ENCODE measurements at places on chromosomes 4 and X.

DNA sequence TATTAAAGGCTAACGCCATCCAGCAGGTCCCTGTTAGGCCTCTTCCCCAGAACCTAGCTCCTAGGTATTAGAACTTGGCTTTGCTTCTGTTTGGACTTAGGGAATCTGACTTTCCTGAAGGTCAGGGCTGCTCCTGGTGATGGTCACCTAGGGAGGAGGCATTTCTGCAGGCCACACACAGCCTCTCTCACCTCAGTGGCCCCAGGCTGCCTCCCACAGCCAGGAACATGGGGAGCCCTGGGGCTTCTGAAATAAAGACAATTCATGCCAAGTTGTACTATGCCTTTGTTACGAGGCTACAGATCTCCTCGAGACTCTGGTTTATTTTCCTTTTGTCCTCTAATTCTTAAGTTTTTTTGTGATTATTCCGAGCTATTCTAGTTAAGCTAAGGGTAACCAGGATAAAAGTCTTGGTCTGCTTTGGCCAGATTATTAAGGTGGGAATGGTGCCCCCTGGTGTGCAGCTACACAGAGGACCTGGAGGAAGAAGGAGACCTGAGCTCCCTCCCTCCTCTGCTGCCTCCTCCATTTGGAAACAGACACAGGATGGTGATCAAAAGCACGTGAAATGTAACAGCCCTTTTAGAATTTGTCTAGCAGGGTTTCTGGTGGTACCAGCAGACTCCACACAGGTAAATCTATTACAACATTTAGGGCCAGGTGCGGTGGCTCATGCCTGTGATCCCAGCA lies 131.0 kb downstream of the DCLK2 start:
- DNase-seq, result no peak

DNA sequence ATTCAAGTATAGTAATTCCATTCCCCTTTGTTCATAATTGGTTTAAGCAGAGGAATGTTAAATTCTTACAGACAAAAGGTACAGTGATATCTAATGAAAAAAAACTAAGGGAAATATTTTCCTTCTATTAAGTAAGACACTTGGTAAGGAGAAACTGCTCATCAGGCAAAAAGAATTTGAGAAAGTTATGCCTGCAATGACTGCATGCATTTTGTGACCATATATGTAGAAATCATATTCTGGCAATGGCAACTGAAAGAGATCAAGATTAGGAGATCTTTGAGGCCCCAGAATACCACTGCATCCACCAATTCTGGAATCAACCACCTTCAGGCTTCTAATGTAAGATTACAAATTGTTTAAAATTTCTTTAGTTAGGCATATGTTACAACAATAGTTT lies 364.8 kb downstream of the PCDH10 start:
- DNase-seq, result no peak

DNA sequence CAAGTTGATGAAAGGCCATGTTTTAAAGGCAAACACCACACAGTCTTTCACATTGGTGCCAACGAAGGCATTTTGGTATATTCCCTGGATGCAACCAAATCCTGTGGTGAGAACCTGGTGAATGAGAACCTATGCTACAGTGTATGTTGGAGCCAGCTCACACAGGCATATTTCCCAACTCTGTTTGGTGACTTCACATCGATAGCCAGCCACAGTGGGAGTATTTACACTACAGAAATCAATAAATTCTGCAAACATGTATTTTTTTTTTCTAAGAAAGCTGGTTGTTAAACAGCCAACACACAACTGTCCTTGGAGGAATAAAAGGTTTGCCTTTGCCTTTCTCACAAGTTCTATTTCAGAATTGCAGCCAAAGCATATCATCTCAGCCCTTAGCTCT lies 691.0 kb downstream of the GRID2 start:
- DNase-seq, result no peak

DNA sequence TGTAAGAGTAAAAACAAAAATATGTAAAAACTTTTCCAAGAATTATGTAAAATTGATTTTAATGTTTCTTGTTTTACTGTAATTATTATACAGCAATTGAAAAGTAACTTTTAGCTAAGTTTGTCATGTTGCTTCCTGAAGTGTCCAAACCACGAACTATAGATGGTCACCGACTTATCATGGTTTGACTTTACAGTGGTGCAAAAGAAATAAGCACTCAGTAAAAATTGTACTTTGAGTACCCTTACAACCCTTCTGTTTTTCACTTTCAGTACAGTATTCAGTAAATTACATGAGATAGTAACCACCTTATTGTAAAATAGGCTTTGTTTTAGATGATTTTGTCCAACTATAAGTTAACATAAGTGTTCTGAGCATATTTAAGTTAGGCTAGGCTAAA lies 93.8 kb downstream of the SLC10A6 start:
- DNase-seq, result no peak

DNA sequence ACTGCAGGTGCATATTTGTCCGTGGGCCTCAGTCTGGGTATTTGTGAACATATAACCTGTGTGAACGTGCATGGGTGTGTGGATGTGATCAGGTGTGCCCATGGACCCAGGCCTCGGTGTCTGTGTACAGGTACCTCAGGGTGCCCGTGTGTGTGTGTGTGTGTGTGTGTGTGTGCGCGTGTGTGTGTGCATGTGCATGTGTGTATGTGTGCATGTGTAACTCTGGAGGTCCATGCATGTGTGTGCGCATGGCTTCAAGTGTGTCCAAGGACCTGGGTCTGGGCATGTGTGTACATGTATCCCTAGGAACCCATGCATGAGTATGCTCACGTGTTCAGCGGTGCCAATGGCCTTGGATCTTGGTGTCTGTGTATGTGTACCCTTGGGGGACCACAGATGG lies 15.8 kb downstream of the FTSJ1 start:
- DNase-seq, result no peak

- no peak for DNase-seq
Observed at GRCh38 chrX:64580035-64580434, 184.8 kb upstream of the MTMR8 start.

- no peak for DNase-seq
Observed at GRCh38 chrX:136214551-136214950, 36.6 kb downstream of the MAP7D3 start.

DNA sequence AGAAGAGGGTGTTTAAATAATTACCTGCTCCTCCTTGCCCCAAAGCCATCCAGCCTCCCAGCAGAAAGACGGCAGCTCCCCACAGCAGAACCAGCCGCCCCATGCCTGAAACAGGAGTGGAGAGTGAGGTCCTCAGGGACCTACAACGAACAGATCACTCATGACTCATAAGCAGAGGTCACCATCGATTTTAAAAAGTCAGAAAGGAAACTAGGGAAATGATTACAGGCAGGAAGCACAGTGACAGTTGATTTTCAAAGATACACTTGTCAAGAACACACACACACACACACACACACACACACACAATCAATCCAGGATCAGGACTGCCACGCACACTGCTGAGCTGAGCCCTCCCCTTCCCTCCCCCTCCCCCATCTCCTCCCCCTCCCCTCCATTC lies at the start of gene CRLF2:
Gene CRLF2, minus strand, starts transcription at position 118 of the 400 bp plus-strand sequence. Its CDS starts 15 bp downstream, at position 103.
- DNase-seq, result no peak

GRCh38 chrX:123854329-123854728 lies 5.5 kb upstream of the XIAP start:
- no peak for DNase-seq

DNA sequence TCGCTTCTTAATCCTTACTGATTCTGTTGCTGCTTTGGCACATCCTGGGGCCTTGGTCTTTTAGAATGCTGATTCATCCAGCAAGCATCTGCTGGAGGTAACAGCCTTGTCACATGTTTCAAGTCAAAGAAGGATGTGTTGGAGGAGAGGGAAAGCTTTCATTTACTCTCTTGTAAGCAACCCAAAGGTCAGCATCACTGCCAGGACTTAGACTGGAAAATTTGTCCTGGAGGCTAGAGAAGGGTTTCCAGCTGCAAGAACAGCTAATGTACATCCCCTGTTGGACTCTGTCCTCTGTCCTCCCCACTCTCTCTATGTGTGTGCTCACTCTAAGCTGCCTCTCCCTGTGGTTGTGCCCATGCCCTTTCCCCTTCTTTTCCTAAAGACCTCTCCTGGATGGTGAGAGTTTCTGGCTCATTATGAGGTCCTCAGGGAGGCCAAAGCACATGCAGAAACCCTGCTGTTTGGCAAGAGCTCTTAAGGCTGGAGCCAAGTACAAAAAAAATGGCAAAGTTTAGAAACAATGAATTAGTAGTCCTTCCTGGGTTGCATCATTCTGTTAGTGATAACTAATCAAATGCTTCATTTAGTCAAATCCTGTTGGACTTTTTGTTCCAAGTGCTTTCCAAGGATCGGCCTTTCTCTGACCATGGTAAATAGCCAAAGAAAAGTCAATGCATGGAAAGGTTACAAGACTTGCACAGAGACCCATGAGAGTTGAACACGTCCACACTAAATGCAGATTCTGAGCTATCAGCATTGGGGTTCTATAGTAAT lies 13.4 kb upstream of the SRPX start:
- DNase-seq, result no peak

DNA sequence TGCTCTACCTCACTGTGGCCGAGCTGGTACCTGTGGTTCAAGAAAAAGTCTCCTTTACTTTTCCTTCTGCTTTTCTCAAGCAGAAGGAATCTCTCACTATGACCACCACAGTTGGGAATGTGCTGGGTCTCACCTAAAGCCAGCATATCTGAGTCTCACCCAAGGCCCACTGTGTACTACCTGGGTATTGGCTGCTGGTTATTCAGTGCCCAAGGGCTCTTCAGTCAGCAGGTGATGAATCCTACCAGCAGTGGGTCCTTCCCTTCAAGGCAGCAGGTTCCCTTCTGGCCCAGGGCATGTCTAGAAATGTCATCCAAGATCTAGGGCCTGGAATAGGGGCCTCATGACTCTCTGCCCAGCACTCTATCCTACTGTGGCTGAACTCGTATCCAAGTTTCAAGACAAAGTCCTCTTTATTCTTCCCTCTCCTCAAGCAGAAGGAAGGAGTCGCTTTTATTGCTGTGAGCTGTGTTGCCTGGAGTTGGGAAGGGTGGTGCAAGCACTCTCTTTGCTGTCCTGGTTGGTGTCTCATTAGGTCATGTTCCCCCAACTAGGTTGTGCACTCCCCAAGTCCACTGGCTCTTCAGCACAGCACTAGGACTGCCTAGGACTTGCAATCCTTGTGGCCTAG lies 6.1 kb downstream of the CXCL10 start:
- DNase-seq, result no peak

All from stimulated activated naive CD4-positive, alpha-beta T cell treated with Interleukin-2 at 50 U/mL for 16 hours (primary cell).